ENCODE measurements at places on chromosomes 7 and 10.
A peak's percentile ranks its signal among the peaks of the same experiment; 100 is the strongest.

DNA sequence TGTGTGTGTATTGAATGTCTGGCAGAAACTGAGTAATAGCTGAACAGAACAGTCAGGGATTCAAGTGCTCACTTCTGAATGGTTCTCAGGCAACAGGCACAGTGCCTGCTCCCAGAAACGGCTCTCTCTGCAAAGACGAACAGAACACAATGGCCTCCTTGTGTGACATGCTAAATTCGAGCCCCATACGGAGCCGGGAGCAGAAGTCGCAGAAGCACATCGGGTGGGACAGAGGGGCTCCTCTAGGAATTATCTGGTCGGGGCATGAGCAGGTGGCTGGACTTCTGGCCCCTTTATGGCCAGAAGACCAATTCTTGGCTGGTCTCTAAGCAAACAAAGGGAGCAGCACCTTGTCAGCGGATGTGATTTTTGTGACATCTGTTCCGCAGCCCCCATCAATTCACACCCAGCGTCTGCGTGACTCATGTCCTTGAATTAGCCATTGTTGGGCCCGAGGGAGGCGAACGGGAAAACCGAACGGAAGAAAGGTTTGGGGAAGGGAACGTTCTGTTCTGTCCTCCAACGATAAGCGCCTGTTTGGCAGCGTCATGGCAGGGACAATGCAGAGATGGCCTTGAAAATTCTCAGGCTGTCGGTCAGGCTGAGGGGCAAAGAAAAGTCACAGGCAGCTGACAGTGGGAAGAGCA is 47.3 kb upstream of the NPTX2 start:
- no peak for DNase-seq

- no peak for DNase-seq
Measured at GRCh38 chr10:32961895-32962369, 3.9 kb upstream of the ITGB1 start.

- DNase-seq, result peak; percentile 33
Measured at GRCh38 chr7:100675581-100676350, 2.2 kb downstream of the GNB2 start.

DNA sequence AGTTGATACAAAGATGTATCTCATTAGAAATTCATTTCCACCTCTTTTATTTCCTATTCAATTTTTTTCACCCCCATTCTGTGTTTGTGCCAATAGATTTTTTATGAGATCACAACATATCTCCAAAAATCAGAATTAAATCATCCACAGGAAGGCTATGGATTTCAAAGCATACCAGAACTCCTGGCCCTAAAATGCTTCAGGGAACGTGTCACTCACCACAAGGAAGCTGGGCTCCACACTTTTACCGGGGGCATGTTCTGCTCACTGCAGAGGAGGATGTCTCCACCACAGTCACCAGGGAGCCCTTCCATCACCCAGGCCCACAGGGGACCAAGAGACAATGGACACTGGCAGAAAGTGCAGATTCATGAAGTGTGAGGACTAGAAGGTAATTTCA is 456.8 kb downstream of the KCNMA1 start:
- DNase-seq, result no peak

DNA sequence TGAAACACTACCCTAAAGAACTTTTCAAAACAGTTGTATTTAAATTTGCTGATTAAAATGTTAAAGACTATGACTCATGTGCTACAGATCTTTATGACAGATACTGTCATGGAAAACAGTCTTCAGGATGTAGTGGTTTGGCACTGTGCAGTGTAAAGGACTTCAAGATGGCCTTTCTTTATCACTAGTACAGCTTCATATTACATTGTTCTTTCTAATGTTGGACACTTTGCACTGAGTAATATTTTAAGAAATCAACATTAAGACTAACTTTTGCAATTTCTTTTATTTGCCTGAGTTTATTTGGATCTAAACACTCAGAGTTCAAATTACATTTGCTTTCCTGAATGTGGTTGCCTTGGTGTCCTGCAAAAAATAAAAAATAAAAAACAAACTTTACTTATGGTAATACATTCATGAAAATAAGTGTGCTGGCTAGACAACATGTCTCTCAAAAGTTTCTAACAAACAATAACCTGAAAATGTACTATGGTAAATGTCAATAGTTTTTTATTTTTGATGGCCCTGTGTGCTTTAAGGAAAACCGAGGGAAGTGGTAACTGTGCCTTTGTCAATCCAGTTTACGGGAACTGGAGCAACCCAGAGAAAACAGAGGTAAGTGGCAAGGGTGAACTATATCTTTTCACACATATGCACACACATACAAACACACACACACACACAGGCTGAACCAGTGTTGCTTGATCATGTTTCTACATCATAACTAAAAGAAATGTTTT is 85.9 kb upstream of the PLXDC2 start:
- DNase-seq, result no peak

DNA sequence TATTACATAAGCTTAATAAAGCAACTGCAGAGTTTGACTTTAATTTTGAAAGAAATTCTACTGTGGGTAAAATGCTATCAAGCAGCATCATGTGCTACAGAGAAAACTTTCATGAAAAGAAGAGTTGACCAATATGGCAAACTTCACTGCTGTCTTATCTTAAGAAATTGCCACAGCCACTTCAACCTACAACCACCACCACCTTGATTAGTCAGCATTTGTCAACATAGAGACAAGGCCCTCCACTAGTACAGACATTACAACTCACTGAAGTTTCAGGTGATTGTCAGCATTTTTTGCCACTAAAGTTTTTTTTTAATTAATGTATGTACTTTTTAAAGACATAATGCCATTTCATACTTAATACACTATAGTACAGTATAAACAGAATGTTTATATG is 350.3 kb downstream of the HPSE2 start:
- no peak for DNase-seq

GRCh38 chr10:127833804-127834203 is 58.9 kb downstream of the CLRN3 start:
- no peak for DNase-seq

DNA sequence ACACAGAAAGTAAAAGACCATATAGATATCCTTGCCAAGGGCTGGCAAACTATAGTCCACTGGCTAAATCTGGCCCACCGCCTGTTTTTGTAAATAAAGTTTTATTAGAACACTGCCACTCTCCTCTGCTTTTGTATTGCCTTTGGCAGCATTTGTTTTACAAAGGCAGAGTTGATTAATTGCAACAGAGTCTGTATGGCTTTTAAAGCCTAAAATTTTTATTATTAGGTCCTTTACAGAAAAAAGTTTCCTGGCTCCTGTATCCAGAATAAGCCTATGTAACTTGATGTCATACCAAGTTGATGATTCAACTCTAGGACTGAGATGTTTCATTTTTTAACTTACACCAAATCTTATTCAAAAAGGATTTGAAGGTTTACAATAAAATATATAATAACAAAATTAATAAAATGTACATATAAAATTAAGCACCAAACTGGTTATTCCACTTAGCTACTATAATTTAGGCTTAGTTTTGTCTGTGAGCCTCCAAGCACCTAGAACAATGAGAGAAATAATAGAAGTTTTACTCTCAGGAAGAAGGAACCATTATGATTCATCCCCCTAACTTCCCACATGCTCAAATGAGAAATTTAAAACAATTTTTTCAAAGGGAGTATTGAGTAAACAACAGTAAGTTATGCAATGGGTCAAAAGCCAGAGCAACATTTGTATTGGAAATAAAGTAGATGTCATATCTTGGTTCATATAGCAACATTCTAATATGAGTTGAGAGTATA is 31.9 kb downstream of the CPED1 start:
- DNase-seq, result no peak

GRCh38 chr7:148912758-148913541 is 28.9 kb upstream of the EZH2 start:
- DNase-seq, result no peak

- DNase-seq, result no peak
Measured at GRCh38 chr10:110822712-110823311, 48.9 kb upstream of the PDCD4 start.

GRCh38 chr7:31892099-31892829 is 177.9 kb downstream of the PDE1C start:
- DNase-seq, result no peak

DNA sequence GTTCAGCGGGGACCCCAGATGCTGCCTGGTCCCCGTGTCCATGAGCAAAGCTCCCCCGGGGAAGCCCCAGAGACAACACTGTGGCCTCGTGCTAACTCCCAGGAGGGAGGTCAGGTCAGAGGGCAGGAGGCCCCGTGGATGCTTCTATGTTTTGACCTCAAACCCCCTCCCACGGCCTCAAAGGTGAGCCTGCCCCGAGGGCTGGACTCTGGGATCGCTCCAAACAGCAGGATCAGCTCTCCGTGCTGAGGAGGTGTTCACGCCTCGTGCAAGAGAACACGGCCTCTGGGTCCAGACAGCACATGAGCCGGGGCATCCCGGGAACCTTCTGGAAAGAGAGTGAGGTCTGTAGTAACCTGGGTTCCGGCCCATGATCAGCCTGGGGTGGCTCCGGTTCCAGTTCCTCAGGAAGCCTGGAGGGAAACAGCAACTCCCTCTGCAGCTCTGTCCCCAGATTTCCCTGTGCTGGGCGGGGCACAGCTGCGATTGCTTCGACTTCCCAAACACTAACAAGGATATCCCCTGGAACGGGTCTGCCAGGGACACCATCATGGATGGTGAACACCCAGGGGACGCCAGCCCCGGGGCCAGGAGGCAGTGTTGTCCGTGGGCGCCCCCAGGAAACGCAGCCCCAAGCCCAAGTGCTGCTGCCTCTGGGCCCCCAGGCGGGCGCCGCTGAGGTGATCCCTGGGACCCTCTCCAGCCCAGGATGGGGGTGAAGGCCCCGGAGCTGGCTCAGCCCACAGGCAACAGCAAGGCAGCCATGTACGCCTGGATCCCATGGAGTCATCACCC is 18.0 kb upstream of the INPP5A start:
- no peak for DNase-seq

GRCh38 chr7:155993420-155994278 is 181.4 kb upstream of the SHH start:
- no peak for DNase-seq

- peak; percentile 60 for DNase-seq
Measured at GRCh38 chr7:6516387-6516983, 34.8 kb downstream of the GRID2IP start.

DNA sequence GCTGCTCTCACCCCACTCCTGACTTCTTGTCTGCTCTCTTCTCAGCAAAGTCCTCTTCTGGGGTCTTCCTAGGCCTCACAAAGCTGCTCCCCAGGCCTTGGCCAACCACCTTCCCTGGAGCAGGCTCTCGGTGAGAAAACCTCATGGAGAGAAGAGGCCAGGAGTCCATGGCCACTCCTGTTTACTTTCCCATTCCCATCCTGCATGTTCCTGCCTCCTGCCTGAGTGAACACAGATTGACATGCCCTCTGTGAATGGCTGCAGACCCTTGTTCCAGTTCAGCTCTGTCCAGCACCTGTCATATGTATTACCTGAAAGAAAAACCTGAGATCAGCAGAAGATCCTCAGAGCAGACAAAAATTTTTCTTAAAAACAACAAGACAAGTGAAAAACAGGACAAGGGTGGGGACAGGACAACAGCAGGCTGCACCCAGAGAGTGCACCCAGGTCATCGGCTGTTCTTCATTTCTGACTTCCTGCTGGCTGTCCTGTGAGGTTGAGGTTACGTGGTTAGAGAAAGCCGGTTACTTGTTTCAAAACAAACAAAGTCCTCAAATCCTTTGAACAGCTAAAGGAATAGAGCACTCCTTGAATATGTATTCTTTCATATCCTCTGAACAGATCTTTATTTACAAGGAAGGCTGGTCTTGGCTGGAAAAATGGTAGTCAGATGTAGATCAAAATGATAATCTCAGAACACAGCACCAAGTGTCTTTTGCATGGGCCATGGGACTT is 34.0 kb upstream of the DLD start:
- no peak for DNase-seq

DNA sequence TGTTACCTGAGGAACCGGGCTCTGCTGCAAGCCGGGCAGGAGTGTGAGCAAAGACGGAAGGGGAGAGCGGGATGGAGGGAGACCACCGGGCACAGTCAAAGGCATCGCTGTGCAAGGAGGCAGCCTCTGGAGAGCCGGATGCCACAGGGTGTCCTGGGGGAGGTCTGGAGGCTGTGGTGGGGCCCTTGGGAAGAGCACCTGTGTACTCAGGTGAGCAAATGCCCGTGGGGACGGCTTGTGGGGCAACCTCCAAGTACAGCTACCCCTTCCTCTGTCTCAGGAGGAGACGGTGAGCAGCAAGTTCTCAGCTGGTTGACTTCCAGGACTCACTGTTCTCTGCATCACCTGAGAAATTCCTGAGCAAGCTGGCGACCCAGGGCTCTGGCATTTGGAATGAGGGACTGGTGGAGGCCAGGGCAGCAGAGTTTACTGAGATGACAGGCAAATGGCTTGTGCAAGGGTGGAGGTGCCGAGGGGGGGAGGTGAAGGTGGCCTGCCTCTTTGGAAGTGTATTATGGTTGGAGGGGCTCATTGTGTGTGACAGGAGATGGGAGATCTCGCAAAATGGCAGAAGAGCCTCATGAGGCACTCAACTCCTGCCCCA is 345.2 kb upstream of the SHH start:
- no peak for DNase-seq

GRCh38 chr10:105759669-105760068 is 1118.6 kb downstream of the SORCS3 start:
- no peak for DNase-seq

- DNase-seq, result no peak
Measured at GRCh38 chr10:23869548-23869947, 339.4 kb upstream of the KIAA1217 start.

- no peak for DNase-seq
Measured at GRCh38 chr10:75957314-75958120, 526.1 kb downstream of the LRMDA start.

GRCh38 chr10:7445474-7446185 is 34.8 kb upstream of the SFMBT2 start:
- no peak for DNase-seq

GRCh38 chr10:69481305-69481704 is 30.0 kb downstream of the TSPAN15 start:
- DNase-seq, result no peak

GRCh38 chr7:140079121-140079536 is 16.4 kb upstream of the PARP12 start:
- DNase-seq, result no peak

DNA sequence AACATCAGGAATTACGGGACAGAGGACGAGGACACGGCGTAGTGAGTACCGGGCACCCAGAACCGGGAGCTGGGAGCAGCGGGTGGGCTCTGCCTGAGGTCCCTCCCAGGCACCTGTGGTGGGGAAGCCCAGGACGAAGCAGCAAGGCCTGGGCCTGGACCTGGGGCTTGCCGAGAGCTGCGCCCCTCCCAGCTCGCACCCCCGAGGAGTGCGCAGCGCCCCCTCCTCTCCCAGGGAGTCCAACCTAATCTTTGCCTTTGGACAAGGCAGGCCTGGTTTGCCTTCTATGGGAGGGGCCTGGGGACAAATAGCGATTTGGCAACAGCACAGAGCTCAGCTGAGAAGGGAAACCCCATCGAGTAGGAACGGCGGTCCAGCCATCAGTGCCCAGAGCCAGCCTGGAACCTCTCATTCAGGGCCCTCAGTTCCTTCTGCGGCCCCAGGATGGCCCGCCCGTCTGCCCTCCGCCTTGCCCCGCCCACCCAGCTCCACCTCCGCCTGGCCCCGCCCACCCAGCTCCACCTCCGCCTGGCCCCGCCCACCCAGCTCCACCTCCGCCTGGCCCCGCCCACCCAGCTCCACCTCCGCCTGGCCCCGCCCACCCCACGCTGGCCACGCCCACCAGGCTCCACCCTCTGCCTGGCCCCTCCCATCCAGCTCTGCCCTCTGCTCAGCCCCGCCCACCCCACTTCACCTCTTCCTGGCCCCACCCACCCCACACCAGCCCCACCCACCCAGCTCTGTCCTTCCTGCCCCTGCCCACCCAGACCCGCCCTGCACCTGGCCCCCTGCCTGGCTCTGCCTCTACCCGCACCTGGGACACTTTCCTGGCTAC is 32.5 kb upstream of the KNDC1 start:
- no peak for DNase-seq

- DNase-seq, result no peak
Measured at GRCh38 chr10:118181021-118181420, 134.3 kb upstream of the RAB11FIP2 start.

GRCh38 chr7:19674266-19674960 is 34.4 kb downstream of the POLR1F start:
- DNase-seq, result no peak

Data from NCI-H1048 (cell line).